ENCODE measurements at places on chromosomes 1 and 21. TPM values are rescaled to one million over a fixed set of nuclear protein-coding genes. Genes with fewer than 3 reads are reported as not detected.

The ELF3 gene
- total RNA-seq: 1,105 TPM

The GPR161 gene
- total RNA-seq: 4.2 TPM

The GRIK1 gene
- 0.41 TPM for total RNA-seq

The POU3F1 gene
- not detected for total RNA-seq

The OR2AK2 gene
- total RNA-seq: not detected

The FAM131C gene
- total RNA-seq: not detected

The GUCA2A gene
- total RNA-seq: 920 TPM

GRCh38 chr1:245751726-245752470 lies 597.1 kb downstream of the KIF26B start:
- DNase-seq: no peak

DNA sequence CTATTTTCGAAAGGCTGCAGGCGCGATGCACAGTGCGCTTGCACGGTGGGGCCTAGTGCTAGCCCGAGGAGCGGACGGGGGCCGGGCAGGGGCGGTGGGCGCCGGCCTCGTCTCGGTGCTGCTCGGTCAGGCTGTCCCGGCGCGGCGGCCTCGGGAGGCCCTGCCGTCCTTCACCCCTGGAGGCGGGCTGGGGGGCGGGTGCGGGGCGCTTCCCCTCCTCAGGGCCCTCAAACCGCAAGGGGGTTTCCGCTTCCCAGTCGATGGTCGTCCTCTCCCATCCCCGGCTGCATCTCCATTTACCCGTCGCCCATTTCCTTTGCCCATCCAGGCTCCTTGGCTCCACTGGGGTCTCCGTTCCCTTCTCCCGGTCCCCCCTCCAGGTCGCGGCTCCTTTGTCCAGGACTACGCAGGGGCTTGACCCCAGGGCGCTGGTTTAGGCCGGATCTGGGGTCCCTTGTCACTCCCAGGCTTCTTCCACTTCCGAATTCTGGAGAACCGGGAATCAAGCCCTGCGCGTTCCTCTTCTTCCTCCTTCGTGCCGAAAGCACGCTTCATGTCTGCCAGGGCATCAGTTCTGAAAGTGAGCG lies 196.3 kb upstream of the LMO4 start:
- DNase-seq: no peak

- DNase-seq: no peak
Measured at GRCh38 chr1:60692031-60692430, 390.3 kb upstream of the NFIA start.

DNA sequence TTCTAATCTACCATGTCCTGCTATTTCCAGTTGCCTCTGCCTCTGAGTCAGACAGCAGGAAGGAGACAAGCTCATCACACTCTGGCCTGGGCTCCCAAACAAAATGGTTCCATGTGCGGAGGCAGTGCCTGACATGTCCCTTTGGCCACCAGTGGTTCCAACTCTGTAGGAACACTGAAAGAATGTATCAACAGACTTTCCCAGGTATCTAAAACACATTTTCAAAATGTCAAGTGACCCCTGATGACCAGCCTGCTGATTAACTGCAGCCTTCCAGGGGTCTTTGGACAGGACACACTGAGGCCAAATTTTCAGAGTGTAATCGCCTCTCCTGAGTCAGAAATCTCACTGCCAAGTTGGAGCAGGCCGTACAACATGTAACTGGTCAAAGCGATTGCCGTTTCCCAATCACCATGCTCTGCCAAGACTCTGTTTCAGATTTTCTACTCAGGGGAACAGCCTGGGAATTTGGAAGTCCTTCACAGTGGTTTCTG lies 172.7 kb downstream of the TPR start:
- DNase-seq: no peak

DNA sequence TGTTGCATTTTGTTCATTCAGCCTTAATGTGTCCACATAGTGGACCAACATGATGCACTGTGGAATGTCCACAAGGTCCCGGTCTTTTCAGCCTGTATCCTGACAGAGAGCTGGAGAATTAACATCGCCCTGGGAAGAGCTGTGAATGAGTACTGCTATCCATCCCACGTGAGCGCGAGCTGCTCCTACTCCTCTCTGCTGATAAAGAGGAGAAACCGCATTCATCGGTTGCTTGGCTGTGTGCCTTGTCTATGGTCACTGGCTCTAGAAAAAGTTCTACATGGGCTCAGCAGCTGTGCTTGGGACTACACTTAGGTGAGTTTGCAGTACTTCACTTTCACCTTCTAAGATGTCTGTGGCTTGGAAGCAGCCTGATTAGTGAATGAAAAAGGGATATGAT lies 31.1 kb upstream of the IGSF5 start:
- DNase-seq: no peak

DNA sequence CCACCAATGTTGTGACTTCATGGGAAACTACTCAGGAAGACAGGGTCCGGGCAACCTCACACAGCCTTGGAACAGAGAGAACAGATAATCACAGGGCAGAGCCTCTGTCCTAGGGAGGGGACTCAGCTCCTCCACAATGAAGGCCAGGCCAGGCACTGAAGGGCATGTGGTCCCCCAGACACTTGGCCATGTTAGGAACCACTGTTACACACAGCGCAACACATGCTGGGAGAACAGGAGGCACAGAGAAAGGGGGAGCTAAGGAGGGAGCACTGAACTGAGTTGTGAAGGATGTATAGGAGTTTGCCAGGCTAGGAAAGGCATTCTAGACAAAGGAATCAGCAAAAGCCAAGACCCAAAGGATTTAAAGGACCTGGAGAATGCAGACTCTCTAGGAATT lies 127.6 kb downstream of the DMRTB1 start:
- no peak for DNase-seq

DNA sequence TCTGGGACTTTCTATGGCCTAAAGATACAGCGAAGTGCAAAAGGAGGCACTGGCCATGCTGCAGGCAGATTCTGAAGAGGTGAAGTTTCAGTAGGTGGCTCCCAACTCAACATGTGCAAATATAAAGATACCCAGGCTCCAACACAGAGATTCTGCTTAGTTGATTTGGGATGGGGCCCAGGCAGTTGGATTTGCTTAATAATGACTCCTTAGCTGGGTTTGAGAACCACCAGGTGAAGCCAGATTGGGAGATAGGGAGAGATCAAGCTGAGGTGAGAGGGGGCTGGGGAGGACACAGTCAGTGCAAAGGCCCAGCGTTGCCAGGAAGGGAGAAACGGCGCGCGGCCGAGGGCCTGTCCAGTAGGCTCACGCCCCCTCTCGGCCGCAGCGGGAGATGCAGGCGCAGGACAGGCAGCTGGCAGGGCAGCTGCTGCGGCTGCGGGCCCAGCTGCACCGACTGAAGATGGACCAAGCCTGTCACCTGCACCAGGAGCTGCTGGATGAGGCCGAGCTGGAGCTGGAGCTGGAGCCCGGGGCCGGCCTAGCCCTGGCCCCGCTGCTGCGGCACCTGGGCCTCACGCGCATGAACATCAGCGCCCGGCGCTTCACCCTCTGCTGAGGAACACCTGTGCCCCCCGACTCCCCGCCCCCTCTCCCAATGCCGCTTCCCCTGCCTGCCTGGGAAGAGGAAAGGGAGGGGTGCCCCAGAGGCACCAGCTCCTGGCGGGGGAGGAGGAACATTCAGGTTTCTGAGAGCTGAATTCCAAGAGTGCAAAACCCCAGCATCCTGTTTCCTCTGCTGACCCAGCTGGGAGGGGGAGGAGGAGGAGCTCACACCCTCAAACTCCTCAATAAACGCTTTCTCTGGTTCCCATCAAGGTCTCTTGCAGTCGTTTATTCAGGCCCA lies 1.2 kb downstream of the FAM167B start:
- DNase-seq: peak; percentile 96

DNA sequence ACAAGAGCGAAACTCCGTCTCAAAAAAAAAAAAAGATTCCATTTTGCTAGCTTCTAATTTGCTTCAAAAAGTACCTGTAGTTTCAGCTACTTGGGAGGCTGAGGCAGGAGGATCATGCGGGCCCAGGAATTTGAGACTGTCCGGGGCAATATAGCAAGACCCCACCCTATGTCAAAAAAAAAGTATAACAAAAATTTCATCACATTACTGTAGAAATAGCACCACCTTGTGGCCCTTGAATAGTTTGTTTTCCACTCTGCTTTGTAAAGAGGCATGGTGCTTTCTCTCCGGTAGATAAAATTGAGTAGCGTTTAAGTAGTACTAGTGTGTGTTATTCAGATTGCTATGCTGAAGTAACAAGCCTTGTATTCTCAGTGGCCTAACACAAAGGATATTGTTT lies 18.2 kb upstream of the MSTO1 start:
- no peak for DNase-seq

DNA sequence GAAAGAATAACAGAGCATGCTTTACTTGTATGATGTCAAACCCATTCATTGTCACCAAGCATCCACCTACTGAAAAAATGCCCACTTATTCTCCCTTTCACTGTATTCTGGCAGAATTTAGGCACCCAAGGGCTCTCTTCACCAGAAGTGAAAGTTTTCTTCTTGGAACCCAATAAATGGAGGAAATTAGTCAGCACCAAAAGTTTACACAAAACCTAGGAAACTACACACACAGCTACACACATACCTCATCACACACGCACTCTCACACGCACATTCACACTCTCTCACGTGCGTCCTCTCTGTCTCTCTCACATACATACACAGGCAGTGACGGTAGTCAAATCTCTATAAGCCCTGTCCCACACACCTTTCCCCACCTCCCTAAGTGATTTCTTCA lies 37.6 kb downstream of the MCOLN2 start:
- no peak for DNase-seq

GRCh38 chr1:198253668-198254067 lies 96.9 kb downstream of the NEK7 start:
- DNase-seq: no peak

GRCh38 chr1:193184776-193185175 lies 1.6 kb downstream of the B3GALT2 start:
- DNase-seq: no peak

DNA sequence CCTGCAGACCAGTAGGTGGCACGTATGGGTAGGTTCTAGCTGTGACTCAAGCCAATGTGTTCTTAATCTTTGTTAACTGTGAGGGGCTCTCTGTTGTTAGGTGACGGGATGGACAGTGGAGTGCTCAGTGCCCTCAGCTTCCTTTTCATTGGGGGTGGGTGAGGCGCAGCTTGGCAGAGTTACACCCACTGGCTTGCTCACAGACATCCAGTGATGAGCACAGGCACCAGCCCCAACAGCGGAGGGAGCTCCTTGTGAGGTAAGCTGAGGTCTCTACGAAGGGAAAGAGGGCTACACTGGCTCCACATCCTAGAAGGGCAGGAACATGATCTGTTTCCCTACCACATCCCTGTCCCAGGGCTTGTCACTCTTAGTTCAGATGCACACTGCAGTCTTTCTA lies 871.3 kb downstream of the LRRIQ3 start:
- DNase-seq: peak; percentile 12

DNA sequence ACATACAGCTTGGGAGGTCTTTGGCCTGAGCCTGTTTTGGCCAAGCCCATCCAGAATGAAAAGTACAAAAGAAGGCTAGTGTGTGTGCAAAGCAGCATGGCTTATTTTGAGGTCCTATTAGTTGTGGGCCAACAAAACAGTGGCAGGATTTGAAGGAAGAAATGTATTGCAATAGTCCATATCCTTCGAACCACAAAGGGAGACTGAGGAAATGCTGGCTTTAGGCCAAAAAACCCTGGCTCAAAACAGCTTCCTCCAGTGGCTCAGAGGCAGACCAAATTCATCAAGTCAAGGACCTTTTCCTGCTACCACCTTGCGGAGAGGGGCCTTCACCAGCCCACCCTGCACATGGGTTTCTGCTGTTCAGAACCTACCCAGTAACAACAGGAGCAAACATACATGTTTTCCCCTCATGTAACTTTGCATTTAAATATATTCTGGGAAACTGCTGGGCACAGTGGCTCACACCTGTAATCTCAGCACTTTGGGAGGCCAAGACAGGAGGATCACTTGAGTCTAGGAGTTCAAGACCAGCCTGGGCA lies 43.3 kb downstream of the VPS26C start:
- no peak for DNase-seq

- DNase-seq: no peak
Measured at GRCh38 chr21:35987475-35987874, 72.9 kb downstream of the SETD4 start.

DNA sequence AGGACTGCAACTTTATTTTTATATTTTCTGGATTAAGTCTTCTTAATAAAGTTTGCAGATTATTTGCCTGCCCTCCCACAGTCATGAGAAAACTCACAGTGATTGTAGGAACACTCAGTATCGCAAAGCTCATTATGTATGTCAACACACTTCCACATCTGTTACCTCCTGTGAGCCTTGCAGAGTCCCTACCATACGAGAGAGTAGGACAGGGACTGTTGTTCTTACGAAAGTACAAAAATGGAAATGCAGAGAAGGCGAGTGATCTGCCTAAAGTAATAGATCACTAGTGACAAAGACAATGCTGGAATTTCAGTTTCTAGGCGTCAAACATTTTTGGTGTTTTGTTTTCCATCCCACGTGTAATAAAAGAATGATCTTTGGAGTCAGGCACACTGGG lies 131.7 kb downstream of the SYT2 start:
- no peak for DNase-seq

GRCh38 chr1:18735224-18735997 lies 104.8 kb downstream of the PAX7 start:
- no peak for DNase-seq

DNA sequence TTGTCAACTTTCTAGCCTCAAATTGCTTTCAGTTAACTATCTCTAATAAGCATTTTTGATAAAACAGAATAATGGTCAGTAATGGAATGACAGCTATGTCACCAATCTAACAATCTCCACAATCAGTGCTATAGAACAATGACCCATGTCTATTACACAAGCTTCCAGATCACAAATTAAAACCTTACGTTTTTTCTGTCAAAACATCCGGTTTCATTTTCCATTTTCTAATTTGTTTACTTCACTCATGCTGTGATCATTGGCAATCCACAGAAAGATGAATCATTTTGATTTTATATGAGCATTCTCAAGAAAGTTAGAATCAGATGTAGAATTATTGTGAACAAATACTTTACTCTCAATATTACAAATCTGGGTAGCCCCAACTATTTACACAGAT lies 80.3 kb downstream of the KCNT2 start:
- DNase-seq: no peak

- DNase-seq: no peak
Measured at GRCh38 chr1:58857680-58858673, 74.1 kb upstream of the JUN start.

DNA sequence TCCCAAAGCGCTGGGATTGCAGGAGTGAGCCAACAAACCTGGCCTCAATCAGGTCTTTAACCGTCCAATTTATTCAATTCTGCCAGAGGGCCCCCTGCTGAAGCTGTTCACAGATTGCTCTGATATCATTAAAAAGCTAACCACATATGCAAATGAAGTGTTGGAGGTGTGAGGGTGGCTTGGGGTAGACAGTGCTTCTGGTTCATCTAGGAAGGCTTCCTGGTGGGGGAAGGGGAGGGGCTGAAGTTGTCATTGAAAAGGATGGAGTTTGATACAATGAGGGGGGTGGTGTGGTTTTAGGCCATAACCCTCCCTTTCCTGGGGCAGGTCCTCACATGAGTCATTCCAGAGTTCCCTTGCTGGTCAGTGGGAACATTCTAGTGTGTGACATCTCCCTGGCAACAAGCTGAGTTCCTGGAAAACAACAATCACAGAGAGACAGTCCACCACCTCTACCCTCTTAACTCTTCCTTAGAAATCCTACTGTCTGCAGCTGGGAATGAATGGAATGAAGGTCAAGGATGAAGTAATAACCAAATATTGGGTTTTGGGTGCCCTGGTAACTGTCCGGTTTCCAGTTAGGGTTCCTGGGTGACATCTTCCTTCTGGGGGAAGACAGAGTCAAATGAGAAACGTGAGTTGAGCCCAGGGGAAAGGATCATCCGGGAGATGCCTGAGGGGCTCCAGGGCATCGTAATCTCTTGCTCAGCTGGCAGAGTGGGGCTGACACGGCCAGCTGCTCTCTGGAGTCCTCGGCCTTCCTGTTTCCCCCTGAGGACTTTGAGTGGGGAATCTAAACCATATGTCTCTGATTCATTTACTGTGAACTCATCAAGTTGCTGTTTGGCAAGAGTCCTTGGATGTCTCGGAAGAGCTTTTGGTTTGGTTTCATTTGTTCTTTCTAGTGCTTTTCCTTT lies 32.2 kb downstream of the BATF3 start:
- DNase-seq: no peak

Measured in mucosa of descending colon (tissue), 3 donors.